ENCODE measurements at places on chromosomes 13 and 19.
A peak's percentile ranks its signal among the peaks of the same experiment; 100 is the strongest.

- DNase-seq: no peak
Observed at GRCh38 chr19:34988119-34988518, 12.0 kb upstream of the GRAMD1A start.

- no peak for DNase-seq
Observed at GRCh38 chr13:39417131-39417530, 185.9 kb downstream of the LHFPL6 start.

DNA sequence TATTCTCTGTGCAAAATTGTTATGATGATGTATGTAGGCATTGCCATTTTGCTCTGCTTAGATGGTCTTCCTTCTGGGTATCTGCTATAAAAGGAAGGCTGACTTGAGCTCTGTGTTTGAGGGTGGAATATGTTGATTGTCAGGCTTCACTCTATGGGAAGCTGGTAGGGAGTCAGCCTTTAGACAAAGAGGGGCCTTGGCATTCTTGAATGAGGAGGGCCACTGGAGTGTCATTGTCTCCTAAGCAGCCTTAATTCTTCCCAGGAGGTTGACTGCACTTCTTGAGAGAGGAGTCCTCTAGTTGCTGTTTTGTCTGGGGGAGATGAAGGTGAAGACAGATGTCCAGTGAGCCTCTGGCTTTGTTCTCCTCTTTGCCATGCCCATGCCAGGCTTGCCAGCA lies 266.8 kb downstream of the KCNRG start:
- no peak for DNase-seq

DNA sequence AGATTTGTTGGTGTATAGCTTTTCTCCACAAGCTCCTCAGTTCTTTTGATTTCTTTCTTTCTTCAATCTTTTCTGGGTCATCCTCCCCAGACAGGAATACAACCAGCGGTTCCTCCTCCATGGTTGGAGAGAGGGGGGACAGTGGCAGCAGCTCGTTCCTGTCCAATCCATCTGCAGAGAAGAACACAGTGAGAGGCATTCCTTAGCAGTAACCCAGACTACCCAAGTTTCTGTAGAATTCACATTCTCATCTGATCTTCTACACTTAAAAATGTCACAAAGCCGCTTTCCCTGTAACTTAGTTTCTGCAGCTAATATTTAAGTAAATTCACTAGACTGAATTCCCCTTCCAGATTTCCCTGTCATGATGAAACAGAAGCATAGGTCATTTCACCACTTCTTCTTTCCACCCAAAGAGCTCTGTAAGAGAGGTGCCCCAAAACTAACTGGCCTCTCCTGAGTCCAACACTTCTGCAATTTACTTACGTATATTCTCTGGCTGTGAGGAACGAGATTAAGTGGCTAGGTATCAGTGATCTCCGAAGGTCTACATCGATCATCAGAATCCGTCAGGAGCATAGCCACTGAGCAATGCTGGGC lies 171.9 kb downstream of the TBC1D4 start:
- no peak for DNase-seq

DNA sequence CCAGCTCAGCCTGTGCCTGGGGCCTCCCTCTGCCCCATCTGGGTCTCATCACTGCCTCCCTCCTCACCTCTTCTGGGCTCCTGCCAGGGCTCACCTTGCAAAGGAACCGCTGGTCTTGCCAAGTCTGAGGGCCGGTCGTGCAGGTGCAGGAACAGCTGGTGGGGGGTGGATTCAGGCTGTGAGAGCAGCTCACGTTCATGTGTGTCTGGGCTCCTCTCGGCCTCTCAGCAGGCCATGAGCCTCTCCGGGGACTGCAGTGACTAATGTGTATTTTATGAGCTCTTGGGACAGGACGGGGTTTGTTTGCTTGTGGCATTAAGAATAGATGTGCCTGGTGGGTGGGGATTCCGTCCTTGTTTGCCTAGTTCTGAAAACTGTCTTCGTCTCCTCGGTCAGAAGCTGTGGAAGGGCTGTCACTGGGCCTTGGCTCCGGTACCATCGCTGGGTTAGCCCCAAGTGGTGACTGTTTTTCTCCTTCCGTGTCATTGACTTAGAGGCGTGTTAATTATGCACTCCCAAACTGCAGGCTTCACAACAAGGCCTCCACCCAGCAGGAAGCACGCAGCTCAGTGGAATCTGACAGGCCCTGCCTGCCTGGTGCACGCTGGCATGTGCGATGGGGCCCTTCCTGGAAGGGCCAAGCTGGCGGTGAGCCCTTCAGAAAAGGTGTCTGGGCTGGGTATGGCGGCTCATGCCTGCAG lies 77.6 kb downstream of the KDM4B start:
- DNase-seq: no peak

GRCh38 chr13:78131811-78132210 lies 213.2 kb upstream of the EDNRB start:
- DNase-seq: no peak

DNA sequence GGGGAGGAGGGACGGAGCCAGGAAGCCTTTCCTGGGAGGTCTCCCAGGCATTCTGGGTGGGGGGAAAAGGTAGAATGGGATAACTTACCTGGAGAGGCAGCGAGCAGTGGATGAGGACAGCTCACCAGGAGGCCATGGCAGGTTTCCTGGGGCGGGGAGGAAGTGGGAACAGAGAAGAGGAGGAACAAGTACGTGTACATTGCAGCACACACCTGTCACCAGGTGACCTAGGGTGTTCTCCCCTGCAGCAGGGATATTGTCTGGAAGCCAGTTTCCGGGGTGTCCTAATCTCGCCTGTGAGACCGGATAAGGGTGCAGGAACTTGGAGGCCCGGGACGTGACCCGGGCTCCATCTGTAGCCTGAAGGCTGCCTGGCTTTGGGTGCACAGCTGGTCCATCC lies at the start of gene FUT3:
Gene FUT3, minus strand, starts transcription at position 148 of the 400 bp plus-strand sequence.
- no peak for DNase-seq

GRCh38 chr13:73842626-73843025 lies 291.6 kb downstream of the KLF12 start:
- DNase-seq: no peak

- DNase-seq: no peak
Observed at GRCh38 chr13:50612717-50613116, 230.8 kb downstream of the DLEU7 start.

- no peak for DNase-seq
Observed at GRCh38 chr19:29645911-29646310, 19.4 kb upstream of the PLEKHF1 start.

GRCh38 chr13:28373810-28374209 lies 121.1 kb downstream of the FLT1 start:
- DNase-seq: no peak

- no peak for DNase-seq
Observed at GRCh38 chr19:32200312-32201038, 144.9 kb upstream of the ZNF507 start.

GRCh38 chr19:48870048-48870447 lies 1.6 kb upstream of the PLEKHA4 start:
- no peak for DNase-seq

- no peak for DNase-seq
Observed at GRCh38 chr13:35858665-35859064, 272.5 kb downstream of the DCLK1 start.

- peak; percentile 77 for DNase-seq
Observed at GRCh38 chr13:27170516-27171243, 931 bp downstream of the USP12 start.

GRCh38 chr19:8233370-8233769 lies 24.2 kb downstream of the CERS4 start:
- DNase-seq: no peak

- no peak for DNase-seq
Observed at GRCh38 chr19:23801803-23802202, 43.1 kb upstream of the ZNF681 start.

DNA sequence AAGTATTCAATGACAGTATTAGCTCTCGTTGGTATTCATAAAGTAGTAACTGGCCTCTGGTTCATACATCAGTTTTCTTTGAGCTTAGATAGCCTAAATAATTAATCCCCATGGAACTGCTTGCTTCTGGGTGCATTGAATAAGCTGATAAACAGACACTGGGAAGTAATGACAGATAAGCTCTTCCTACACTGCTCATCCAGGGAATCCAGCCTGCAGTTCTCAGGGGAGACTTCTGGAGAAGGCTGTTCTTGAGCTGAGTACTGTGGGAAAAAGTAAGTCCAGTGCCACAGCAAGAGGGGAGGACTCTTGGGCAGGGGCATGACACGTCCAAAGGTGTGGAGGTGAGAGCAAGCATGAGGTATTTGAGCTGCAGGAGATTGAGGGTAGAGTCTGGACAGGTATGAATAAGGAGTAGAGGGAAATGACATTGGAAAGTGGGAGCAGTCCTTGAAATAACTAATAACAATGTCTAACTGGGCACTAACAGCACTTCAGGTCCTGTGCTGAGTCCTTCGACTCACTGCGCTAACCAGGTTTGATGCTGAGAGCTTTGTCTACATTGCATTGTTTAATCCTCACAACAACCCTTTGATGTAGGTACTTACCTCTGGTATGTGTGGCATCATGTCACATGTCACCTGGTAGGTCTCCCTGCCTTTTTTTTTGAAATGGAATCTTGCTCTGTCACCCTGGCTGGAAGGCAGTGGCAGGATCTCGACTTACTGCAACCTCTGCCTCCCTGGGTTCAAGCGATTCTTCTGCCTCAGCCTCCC lies 7.2 kb downstream of the GARRE1 start:
- DNase-seq: no peak

DNA sequence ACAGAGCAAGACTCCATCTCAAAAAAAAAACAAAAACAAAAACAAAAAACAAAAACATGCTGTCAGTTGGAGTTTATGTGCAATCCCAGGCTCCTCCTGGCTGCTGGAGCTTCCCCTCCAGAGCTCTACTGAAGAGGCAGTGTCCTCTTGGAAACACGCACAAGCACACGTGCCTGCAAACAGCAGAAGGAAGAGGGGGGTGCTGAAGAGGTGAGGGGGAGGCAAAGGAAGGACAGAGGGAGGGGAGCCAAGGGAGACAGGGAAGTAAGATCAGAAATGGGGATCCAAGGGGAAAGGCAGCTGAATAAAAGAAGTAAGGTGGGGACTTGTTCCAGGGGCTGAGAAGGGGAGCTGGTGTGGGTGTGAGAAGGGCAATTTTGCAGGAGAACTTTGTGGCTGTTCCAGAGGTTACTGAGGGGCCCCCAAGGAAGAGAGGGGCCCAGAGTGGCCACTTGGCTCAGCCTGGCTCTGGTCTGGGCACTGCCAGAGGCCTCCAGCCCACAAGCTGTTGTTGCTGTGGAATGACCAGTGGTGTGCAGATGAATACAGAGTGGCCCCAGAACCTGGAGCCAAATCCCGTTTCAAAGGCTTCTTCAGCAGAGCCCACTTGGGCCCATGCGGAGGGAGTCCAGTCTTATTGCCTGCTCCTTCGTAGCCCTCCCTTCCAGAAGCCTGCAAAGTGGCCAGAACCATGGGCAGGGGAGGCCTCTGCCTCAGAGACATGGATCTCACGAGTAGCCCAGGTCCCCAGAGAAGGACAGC lies 34.4 kb downstream of the LYL1 start:
- DNase-seq: no peak

- DNase-seq: no peak
Observed at GRCh38 chr13:55091172-55091571, 2049.5 kb upstream of the PRR20A start.

DNA sequence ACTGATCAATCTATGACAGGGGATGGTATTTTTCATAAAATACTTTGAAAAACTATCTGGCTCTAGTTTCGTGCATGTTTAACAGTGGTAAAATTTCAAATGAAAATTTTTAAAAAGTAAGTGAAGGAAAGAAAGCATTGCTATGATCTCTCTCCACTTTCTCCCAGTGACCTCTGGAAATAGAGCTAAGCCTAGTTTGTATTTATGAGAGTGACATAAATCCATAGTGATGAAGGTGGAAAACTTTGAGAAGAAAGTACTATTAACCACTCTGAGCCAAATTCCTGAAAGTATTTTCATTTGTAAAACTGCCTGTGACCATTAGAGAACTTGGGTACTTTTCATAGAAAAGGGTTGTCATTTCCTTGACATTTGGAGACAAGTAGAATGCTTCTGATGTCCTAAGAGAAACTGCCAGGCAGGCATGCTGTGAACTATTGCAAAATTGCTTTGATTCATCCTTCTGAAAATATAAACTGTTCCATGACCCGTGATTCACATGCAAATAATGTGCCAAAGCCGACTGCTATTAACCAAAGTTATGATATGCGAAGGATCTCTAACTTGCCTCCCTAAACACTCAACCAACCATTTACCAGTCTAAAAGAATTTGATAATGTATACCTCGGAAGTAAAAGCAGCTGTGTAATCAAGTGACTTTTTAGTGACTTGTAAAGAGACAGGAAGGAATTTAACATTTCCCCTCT lies 133.2 kb downstream of the VWA8 start:
- DNase-seq: no peak

DNA sequence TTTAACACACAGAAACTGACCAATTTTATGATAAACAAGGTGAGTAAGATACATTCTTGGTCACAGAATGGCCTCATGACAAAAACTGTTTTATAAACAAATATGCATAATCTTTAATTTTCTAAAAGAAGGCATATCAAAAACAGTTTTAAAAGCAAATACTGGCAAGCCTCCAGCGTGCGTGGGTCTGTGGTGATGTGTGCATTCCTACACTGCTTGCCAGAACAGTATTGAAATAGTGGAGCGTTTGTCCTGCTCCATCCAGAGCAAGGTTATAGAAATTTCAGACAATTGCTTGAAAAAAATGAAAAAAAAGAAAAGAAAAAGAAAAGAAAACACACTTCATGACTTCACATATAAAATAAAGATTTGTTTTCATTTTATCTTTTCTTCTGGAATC lies 140.9 kb downstream of the MZT1 start:
- no peak for DNase-seq

DNA sequence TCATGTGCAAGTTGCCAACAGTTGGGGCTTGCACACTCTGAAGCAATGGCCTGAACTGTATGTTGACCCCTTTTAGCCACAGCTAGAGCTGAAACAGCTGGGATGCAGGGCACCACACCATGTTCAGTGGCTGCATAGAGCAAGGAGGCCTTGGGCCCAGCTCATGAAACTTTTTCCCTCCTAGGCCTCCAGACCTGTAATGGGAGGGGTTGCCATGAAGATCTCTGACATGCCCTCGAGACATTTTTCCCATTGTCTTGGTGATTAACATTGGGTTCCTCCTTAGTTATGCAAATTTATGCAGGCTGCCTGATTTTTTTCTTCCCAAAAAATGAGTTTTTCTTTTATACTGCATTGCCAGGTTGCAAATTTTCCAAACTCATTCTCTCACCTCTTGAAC lies 165.1 kb upstream of the PRR20A start:
- DNase-seq: no peak

DNA sequence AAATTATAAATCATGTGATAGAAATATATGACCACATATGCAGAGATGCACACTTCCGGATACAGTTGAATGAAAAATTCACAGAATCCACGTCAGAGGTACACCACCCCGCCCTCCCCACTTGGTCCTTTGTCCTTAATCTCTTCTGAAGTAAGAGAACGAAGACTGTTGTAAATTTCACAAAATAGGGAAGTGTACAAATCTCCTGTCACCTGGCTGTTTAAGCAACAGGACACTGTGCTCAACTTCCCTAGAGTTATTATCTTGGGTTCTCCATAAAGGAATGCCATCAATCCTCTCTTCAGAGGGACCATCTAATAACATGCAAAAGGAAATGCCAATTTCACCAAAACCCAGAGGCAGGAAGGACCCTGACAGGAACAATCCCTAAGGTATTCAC lies 10.5 kb upstream of the CEACAM6 start:
- no peak for DNase-seq

- no peak for DNase-seq
Observed at GRCh38 chr19:5563935-5564612, 3.7 kb downstream of the TINCR start.

- no peak for DNase-seq
Observed at GRCh38 chr13:77699059-77699680, 1.7 kb downstream of the SLAIN1 start.

GRCh38 chr13:41545432-41545707 lies 88.0 kb downstream of the RGCC start:
- DNase-seq: no peak

GRCh38 chr13:95388420-95389079 lies 87.3 kb upstream of the ABCC4 start:
- DNase-seq: no peak

- DNase-seq: no peak
Observed at GRCh38 chr13:91816263-91816807, 417.9 kb downstream of the GPC5 start.
